ENCODE measurements at places on chromosomes 5 and 9. TPM values are rescaled to one million over a fixed set of nuclear protein-coding genes. Genes with fewer than 3 reads are reported as not detected.

CYLC2 gene
- total RNA-seq, result not detected

IFNE gene
- under 0.01 TPM for total RNA-seq

EXOSC3 gene
- 23.5 TPM for total RNA-seq

SH3TC2 gene
- 21.3 TPM for total RNA-seq

LRRC14B gene
- not detected for total RNA-seq

FAXDC2 gene
- 15.5 TPM for total RNA-seq

TRIM7 gene
- total RNA-seq, result 1.7 TPM

FABP6 gene
- not detected for total RNA-seq

SYK gene
- not detected for total RNA-seq

FBP2 gene
- total RNA-seq, result not detected

PPP3R2 gene
- total RNA-seq, result not detected

GFI1B gene
- under 0.01 TPM for total RNA-seq

ANKRD34B gene
- total RNA-seq, result under 0.01 TPM

SHISAL2B gene
- total RNA-seq, result not detected

HMMR gene
- total RNA-seq, result 4.7 TPM

AGGF1 gene
- 19.5 TPM for total RNA-seq

FOXD4L5 gene
- 0.09 TPM for total RNA-seq

SPINK6 gene
- total RNA-seq, result not detected

EFNA5 gene
- total RNA-seq, result 184 TPM

TRIP13 gene
- 4.3 TPM for total RNA-seq

CENPK gene
- 4.9 TPM for total RNA-seq

SCGB3A2 gene
- total RNA-seq, result not detected

IFNA2 gene
- total RNA-seq, result not detected

SPINK13 gene
- total RNA-seq, result not detected

SPINK4 gene
- total RNA-seq, result not detected

KLF9 gene
- total RNA-seq, result 23.5 TPM

MSX2 gene
- total RNA-seq, result not detected

PLCXD3 gene
- total RNA-seq, result not detected

CLPTM1L gene
- 275 TPM for total RNA-seq

FBXL7 gene
- 10.4 TPM for total RNA-seq

MSANTD3 gene
- 56.0 TPM for total RNA-seq

SAXO1 gene
- total RNA-seq, result not detected

SPINK7 gene
- not detected for total RNA-seq

NUTM2F gene
- not detected for total RNA-seq

PKD2L2 gene
- not detected for total RNA-seq

ORM2 gene
- not detected for total RNA-seq

PCDHB11 gene
- total RNA-seq, result 0.43 TPM

NHP2 gene
- total RNA-seq, result 77.8 TPM

Data from dermis lymphatic vessel endothelial cell (primary cell).